Stimulated activated CD4-positive, alpha-beta T cell treated with anti-CD3 and anti-CD28 coated beads, Interleukin-15, amount 100 ng/mL, for 48 hours (primary cell): ENCODE measurements at places on chromosomes 2 and 18.
A peak's percentile ranks its signal among the peaks of the same experiment; 100 is the strongest.

- peak; percentile 12 for DNase-seq
Measured at GRCh38 chr2:152694161-152694661, 23.1 kb downstream of the PRPF40A start.

DNA sequence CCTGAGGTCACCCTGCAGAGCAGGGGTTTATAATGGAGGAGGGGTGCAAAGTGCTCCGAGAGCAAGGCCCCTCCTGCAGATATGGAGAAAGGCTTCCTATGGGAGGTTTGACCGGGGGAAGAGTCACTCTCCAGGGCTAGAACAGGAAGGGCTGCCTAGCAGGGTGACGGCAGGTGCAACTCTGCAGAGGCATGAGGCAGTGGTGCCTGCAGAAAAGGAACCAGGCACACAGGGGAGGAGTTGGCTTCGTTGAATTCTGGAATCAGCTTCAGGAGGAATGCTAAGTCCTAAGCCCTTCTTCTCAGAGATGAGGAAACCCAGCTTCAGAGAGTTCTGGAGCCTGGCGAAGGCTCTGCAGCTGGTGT is 17.5 kb upstream of the HPCAL1 start:
- no peak for DNase-seq

- DNase-seq: no peak
Measured at GRCh38 chr2:25420820-25421237, 79.1 kb upstream of the DNMT3A start.

DNA sequence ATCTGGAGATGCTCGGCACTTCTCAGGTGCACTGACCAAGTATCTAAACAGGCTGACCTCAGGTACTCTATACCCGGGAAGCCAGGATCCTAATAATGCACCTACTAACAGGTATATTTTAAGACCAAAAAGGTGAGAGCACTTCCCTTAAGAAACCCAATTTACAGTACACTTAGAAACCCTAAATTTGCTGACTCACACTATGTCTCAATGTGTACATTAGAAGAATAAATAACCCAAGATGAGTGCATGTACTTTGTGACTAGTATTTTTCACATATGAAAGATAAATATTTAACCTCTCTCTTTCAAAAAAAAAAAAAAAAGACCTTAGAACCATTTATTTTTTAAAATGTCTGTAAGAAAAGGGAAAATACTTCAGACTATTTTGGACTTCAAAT is 118.8 kb downstream of the ZNF516 start:
- DNase-seq: no peak

DNA sequence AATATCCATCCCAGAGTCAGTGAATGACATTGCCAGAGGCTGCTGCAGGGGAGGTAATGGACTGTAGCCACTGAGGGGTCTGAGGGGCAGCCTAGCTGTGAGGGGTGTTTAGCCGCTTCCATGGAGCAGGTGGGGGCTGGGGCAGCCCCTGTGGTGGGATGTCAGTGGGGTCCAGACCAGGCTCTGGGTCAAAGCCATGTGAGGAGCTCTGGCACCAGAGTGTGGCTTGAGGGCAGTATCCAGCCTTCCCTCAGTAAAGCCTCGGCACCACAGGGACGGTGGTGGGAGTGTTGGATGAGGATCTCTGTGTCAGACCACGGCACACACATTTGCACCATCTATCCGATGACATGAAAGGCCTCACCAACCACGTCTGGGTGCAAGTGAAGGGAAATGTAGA is 85.0 kb downstream of the INHBB start:
- DNase-seq: no peak

DNA sequence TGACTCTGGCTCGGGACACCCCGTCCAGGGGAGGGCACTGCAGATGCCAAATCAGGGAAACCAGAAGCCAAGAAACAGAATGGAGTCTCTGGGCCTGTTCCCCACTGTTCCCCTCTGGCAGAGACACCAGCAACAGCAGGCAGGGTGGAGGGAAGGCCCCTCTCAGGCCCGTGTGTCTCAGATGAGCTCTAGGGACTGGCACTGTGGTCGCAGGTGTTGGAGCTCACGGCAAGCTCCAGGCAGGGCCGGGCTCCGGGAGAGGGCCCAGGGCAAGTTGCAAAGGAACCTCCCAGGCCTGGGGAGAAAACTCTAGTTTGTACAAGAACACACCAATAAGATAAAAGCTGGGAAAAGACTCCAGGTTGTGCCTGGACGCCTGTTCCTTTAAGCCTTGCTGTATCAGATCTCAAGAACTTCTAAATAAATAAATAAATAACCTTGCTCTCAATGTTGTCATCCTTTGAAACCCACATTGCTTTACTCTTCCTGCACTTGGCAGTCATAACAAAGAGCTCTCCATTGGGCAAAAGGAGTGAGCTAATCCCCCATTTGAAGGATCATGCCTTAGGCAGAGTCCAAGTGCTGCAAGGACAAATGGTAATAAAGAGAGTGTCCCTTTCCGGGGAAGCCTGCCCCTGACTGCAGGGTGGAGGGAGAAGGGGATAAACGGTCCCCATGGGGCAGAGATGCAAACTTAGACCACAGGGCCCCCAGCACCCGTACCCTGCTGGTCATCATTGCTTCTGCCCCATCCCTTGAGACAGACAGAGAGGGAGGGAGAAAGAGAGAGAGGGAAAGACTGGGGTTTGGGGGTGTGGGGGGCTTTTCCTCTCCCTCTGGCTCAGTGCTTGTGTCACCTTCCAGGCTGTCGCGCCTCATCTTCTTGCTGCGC is 33.3 kb downstream of the CNGA3 start:
- no peak for DNase-seq

- no peak for DNase-seq
Measured at GRCh38 chr2:229170916-229171315, 100.2 kb downstream of the PID1 start.

- DNase-seq: no peak
Measured at GRCh38 chr2:149246186-149246585, 84.2 kb upstream of the LYPD6 start.

GRCh38 chr2:201860636-201861066 is 54.3 kb downstream of the CDK15 start:
- DNase-seq: peak; percentile 12

DNA sequence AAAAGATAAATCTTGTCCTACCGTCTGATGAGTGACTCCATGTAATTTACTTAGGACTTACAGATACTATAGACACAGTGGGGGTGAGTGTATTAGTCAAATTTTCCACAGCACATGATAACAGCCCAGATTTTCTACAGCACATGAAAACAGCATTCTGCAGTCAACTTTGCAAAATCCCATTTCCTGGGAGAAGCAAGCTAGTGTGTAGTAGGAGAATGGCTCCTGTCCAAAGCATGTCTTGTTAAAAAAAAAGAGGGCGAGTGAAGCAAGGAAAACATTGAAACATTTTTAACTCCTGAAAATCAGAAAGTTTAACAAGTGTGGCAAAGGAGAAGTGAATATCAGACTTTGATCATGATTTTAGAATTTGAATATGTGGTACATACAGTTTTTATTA is 817.8 kb upstream of the FAM98A start:
- DNase-seq: no peak

GRCh38 chr2:180040146-180040925 is 33.2 kb upstream of the CWC22 start:
- DNase-seq: no peak

GRCh38 chr18:46459789-46460455 is 197.1 kb downstream of the LOXHD1 start:
- DNase-seq: no peak

GRCh38 chr18:30852980-30853379 is 189.6 kb downstream of the DSC3 start:
- DNase-seq: no peak

DNA sequence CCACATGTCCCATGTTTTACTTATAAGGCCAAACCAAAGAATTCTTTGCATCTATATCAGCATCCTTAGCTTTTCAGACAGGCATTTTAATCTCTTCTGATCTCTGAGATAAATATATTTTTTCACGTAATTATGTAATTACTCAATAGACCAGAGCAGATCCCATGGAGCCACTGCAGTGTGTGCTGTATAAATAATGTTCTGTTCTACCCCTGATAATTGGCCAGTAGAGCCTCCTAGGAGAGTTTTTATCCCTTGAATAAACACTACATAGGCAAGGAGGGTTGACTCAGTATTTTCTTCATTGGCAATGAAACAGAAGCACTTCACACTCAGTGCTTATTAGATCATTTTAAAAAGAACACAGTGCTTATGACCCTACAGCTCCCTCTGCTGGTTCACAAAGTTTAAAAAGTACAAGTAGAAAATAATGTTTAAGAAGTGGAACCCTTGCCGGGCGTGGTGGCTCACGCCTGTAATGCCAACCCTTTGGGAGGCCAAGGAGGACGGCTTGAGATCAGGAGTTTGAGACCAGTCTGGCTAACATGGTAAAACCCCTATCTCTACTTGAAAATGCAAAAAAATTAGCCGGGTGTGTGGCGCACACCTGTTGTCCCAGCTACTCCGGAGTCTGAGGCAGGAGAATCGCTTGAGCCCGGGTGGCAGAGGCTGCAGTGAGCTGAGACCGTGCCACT is 91.9 kb downstream of the PPP1R1C start:
- DNase-seq: no peak

- no peak for DNase-seq
Measured at GRCh38 chr2:215678094-215678493, 242.2 kb upstream of the FN1 start.

- DNase-seq: no peak
Measured at GRCh38 chr2:137670111-137670510, 294.2 kb upstream of the HNMT start.

GRCh38 chr2:187264612-187265011 is 183.4 kb downstream of the CALCRL start:
- DNase-seq: no peak

DNA sequence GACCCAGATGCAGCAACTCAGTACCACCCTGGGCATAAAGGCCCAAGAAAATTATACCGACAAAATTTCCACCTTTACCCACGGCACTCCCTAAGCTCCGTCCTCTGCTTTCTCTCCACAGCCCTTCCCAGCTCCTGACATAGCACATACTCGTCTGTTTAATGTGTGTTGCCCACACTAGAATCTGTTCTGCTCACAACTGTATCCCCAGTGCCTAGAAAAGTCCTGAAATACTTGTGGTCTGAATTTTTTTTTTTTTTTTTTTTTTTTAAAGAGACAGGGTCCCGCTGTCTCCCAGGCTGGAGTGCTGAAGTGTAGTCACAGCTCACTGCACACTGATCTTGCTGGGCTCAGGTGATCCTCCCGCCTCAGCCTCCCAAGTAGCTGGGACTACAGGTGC is 62.3 kb downstream of the ADCY3 start:
- DNase-seq: no peak

DNA sequence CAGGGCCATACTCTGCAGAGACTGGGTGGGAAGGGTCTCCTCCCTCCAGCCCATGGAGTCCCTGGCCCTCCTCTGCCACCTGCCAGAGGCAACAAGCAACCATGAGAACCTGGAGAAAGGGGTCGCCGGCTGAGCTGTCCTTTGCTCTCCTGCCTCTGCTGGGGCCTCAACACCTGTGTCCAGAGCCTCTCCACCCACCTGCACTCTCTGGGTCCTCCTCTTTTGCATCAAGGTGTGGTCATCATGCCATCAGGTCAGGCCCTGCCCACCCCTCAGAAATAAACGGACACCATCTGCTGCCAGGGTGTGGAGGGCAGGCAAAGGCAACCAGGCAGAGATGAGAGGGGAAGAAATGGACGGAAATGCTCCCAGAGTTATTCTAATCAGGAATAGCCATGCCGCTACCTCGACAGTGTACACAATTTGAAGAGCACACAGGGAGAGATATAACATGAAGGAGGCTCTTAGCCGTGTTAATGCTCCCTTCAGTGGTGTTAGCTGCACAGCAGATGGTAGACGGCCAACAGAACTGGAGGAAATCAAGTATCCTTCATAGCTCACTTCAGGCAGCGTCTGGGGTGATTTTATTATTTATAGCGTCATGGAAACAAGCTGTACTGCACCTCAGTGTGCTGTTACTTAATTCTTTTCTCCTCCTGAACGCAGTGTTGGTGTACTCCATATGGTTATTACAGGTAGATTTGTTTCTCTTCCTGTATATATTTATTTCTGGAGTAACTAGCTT is 247.9 kb downstream of the TSN start:
- DNase-seq: no peak
